HL-60 (cell line): ENCODE measurements at places on chromosomes 4 and X.

- no peak for DNase-seq
Measured at GRCh38 chr4:57064811-57065711, 45.1 kb downstream of the IGFBP7 start.

DNA sequence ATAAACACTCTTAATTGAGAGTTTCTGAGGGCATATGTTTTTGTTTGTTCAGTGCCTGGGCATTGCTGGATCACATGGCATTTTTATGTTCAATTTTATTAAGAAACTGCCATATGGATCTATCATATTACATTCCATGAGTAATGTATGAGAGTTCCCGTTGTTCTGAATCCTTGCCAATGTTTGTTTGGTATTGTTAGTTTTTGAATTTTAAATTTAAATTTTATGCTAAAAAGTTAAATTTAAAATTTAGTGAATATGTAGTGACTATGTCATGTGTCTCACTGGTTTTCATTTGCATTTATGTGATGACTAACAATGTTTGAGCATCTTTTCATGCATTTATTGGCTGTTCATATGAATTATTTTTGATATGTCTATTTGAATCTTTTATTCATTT lies 54.8 kb upstream of the GEMIN8 start:
- no peak for DNase-seq

- DNase-seq: no peak
Measured at GRCh38 chr4:182795446-182796238, 121.5 kb downstream of the DCTD start.

DNA sequence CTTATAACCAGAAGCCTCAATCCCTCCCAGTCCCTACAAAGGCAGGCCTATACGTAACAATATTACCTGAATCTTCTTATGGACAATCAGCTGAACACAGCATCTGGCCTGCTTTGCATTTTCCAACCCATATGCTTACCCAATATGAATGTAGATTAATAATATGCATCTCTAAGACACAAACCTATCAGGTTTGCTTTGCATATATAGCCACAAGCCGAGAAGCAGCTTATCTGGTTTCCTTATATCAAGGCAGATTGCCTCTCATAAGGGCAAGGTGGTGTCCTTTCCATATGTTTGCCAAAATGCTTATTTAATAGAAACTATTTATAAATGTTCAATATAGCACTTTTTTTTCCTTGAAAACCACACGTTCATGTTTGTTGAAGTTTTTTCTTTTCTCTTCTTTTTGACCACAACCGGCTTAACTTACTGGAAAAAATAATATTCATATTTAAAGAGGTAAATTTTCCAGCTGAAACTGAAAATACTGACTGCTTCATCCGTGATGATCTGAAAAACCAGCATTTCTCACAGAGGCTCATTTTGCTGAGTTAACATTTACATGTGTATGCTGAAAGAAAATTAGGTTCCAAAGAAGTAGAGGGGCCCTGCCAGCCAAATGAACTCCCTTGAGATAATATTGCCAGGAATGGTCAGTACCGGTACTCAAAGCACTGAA lies 3.8 kb downstream of the IL21 start:
- DNase-seq: no peak

GRCh38 chr4:104860238-104861123 lies 286.2 kb upstream of the TET2 start:
- DNase-seq: peak; percentile 7
